ENCODE measurements at places on chromosomes 3 and 15. TPM values are rescaled to one million over a fixed set of nuclear protein-coding genes. Genes with fewer than 3 reads are reported as not detected.
A peak's percentile ranks its signal among the peaks of the same experiment; 100 is the strongest.

MYZAP gene
- polyA plus RNA-seq = 303 TPM

TRPC1 gene
- 2.1 TPM for polyA plus RNA-seq

PDZRN3 gene
- 17.7 TPM for polyA plus RNA-seq

DNA sequence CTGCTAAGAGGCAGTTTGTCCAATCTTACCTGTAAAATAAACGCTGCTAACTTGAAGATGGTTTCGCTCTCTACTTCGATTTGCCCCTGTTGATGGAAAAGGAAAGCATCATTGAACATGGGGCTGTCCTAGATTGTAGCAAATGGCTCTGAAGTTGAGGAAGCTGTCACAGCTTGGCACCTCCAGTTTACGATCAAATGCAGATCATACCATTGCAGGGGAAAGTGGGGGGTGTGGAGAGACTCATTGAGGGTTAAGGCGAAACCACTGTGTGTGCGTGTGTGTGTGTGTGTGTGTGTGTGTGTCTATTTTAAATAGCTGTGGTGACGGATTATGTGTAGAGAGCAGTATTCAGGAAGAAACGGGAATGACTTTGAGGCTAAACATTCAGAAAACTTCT, 127.6 kb upstream of the LMOD3 start:
- peak; percentile 32 for DNase-seq

GRCh38 chr3:80535286-80535685, 767.5 kb upstream of the ROBO1 start:
- DNase-seq = no peak

DNA sequence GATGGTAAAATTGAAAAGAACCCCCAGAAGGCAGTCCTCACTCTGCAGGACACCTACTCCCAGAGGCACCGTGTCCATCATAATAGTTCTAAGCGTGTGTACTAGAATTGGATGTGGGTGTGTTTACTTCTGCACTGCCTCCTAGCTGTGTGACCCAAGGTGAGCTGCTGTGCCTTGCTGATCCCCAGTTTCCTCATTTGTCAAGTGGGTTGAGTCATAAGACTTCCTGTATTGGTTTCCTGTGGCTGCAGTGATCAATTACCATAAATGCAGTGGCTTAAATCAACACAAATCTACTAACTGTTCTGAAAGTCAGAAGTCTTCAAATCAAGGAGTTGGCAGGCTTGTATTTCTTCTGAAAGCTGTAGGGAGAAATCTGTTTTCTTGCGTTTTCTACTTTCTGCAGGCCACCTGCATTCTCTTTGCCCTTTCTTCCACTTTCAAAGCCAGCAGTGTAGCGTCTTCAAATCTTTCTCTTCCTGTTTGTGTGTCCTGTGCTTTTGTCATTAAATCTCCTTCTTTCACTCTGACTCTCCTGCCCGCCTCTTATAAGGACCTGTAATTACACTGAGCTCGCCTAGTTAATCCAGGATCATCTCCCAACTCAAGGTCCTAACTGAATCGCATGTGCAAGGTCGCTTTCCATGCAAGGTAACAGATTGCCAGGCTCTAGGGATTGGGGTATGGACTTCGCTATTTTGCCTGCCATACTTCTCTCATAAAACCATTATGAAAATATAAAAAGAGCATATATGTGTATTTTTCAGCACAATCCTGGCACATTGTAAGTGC, 59.0 kb downstream of the RORA start:
- DNase-seq = no peak

- no peak for DNase-seq
Measured at GRCh38 chr15:52609593-52609992, 40.8 kb upstream of the ARPP19 start.

GRCh38 chr3:36227980-36228379, 152.3 kb upstream of the STAC start:
- DNase-seq = no peak

- no peak for DNase-seq
Measured at GRCh38 chr3:192920411-192920810, 2.8 kb upstream of the MB21D2 start.

CD96 gene
- polyA plus RNA-seq = 0.26 TPM

Data from heart right ventricle (tissue), 16 donors.